ENCODE measurements at places on chromosomes 3 and 15. TPM values are rescaled to one million over a fixed set of nuclear protein-coding genes. Genes with fewer than 3 reads are reported as not detected.

Gene GOLGA8S
- 0.31 TPM for total RNA-seq

Gene CPB1
- total RNA-seq, result not detected

Gene ERICH6
- not detected for total RNA-seq

Gene SERINC4
- total RNA-seq, result not detected

Gene SNX22
- total RNA-seq, result 11.9 TPM

DNA sequence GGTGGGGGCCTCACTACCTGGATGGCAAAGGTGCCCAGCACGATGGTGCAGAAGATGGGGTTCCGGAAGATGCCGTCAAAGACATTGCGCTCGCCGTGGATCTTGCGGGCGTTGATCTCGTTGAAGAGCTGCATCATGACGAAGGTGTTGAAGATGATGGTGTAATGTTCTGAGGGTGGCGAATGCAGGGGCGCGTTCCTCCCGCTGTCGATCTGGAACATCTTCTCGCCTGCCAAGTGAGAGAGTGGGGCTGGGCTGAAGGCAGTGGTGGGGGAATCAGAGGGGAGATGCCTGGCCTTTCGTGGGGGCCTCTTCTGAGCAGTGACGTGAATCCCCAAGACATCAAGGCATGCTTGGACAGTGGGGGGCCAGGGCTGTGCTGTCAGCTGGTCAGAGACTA, 19.6 kb upstream of the SEC13 start:
- H3K27me3 ChIP-seq, result no peaks in the 10 kb centered on the region
- no peaks in the 10 kb centered on the region for H3K36me3 ChIP-seq
- no peak for DNase-seq
- no peak overlapping the region for H3K27ac ChIP-seq
- H3K4me1 ChIP-seq, result no peaks in the 10 kb centered on the region
- no peak overlapping the region for H3K4me3 ChIP-seq

DNA sequence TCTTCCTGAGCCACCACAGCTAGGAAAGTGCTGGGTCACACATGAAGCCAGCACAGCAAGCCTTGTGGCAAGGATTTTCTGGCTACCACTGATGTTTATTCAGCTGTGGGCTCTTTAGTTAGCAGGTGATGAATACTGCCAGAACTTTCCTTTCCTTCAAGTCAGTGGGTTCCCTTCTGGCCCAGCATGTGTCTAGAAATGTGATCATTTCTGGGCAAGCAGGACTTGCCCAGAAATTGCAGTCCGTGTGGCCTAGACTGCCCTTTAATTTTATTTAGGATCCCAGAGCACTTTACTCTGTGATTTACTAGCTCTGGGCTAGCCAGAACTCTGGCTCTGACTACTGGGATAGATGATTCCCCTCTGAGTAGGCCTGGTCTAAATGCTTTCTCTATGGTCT, 397.5 kb downstream of the ZIC4 start:
- H3K36me3 ChIP-seq, result no peaks in the 10 kb centered on the region
- no peak overlapping the region for H3K27ac ChIP-seq
- no peaks in the 10 kb centered on the region for H3K27me3 ChIP-seq
- no peaks in the 10 kb centered on the region for H3K4me1 ChIP-seq
- no peak overlapping the region for H3K4me3 ChIP-seq
- DNase-seq, result no peak

DNA sequence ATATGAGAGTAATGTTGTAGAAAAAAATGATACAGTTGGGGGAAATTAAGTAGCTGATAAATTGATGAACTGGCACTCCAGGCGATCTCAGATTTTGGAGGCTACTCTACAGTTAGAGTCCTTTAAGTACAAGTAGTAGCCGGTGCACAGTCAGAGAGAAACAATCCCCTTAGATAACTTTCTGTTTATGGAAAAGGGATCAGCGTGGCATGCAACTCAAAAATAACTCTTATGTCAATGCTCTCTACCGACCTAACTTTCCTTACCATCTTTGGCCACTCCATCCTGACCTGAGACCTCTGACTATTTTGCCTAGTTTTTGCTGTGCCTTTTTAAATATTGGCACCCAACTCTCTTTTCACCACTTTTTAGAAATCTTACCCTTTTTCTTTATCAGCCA, 299.6 kb downstream of the UNC13C start:
- no peak overlapping the region for H3K27ac ChIP-seq
- no peaks in the 10 kb centered on the region for H3K36me3 ChIP-seq
- H3K27me3 ChIP-seq, result no peaks in the 10 kb centered on the region
- H3K4me1 ChIP-seq, result no peaks in the 10 kb centered on the region
- H3K4me3 ChIP-seq, result no peak overlapping the region
- DNase-seq, result no peak

DNA sequence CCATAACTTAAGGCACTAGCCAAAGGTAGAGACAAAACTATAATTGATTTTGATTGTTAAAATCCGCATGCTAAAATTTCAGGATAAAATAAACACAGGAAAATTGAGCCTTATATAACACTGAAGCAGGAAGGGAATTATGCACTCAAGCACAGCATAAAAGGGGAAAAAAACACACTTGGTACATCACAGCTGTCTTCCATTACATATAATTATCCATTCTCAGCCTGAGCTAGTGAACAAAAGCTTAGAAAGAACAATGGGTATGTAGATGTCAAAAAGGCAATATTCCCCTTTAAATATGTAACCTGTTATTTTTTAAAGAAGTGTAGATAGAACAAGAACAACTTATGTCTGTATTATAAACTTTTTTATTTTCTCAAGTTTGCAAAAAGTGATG, 899.2 kb downstream of the ROBO1 start:
- no peak for DNase-seq
- no peak overlapping the region for H3K27ac ChIP-seq
- H3K27me3 ChIP-seq, result no peaks in the 10 kb centered on the region
- no peaks in the 10 kb centered on the region for H3K36me3 ChIP-seq

DNA sequence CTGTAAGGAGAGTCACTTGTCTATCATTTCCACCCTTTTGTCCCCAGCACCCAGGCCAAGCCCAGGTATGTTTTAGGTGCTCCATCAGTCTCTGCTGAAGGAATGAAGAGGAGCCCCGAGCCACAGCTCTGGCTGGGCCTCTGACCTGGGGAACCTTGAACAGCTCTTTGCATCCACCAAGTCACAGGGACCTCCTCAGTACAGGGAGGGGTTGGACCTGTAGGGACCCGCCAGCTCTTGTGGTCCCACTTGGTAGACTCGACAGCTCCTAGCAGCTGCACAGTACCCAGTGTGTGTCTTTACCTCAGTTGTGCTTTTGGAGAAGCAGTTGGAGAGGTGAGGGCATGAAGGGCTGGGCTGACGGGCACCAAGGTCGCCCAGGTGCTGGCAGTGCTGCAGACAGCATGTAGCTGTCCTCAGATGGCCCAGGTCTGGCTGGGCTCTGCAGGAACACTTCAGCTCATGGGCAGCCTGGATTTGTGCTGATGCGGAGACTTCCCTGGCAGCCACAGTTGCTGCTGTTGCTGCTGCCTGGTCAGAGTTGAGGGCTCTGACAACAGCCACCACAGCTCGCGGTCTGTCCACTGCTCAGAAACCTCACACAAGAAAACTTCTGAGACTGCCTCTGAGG, 123.6 kb downstream of the CACNA1D start:
- no peaks in the 10 kb centered on the region for H3K36me3 ChIP-seq
- no peaks in the 10 kb centered on the region for H3K27me3 ChIP-seq
- DNase-seq, result no peak
- H3K4me1 ChIP-seq, result no peaks in the 10 kb centered on the region
- H3K27ac ChIP-seq, result no peak overlapping the region

- peak; percentile 54 for DNase-seq
- H3K27ac ChIP-seq, result peak overlapping the region; percentile 2
- H3K4me1 ChIP-seq, result no peaks in the 10 kb centered on the region
- no peaks in the 10 kb centered on the region for H3K27me3 ChIP-seq
These were observed 47.7 kb downstream of the PXYLP1 start for GRCh38 chr3:141279077-141279967.

DNA sequence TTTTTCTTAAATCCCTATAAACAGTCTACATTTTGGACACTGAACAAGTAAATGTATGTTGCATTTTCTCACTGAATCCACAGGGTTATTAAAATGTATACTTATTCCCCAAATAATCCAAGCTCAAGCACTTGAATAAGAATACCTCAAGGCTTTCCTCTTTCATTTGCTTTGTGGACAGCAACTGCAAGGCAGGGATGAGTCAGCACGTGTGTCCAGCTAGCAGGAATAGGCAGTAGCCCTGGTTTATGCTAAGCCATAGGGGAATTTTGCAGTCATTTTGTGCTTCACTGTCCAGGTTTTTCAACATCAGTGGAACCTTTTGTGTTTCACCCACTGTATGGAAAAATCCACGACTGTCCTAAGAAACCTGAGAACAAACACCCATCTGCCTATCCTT, 96.7 kb upstream of the KCNMB2 start:
- no peak overlapping the region for H3K27ac ChIP-seq
- no peak overlapping the region for H3K4me3 ChIP-seq
- no peaks in the 10 kb centered on the region for H3K36me3 ChIP-seq
- DNase-seq, result no peak
- no peaks in the 10 kb centered on the region for H3K27me3 ChIP-seq
- peaks cover 3% of the 10 kb centered on the region for H3K4me1 ChIP-seq

- H3K4me1 ChIP-seq, result peaks cover 46% of the 10 kb centered on the region
- no peak overlapping the region for H3K27ac ChIP-seq
- H3K27me3 ChIP-seq, result no peaks in the 10 kb centered on the region
- no peak for DNase-seq
- H3K4me3 ChIP-seq, result no peak overlapping the region
These were observed 93.4 kb downstream of the XXYLT1 start for GRCh38 chr3:195177422-195178123.

DNA sequence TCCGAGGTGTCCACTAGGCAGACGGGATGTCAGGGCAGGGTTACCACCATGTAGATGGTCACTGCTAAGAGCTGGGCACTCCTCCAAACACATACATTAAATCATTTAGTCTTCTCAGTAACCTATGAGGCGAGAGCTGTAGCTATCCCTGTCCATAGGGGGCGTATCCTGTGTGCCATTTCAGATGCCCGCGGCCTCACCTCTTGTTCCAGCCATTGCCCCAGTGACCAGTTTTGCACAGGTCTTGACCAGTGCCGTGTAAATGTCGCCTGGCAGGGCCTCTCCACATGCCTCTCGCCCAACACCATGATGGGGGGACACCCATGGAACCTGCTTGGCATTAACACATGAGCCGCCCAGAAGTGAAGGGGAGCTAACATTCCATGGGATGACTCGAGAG, 20.8 kb upstream of the SRP14 start:
- H3K27me3 ChIP-seq, result no peaks in the 10 kb centered on the region
- H3K36me3 ChIP-seq, result no peaks in the 10 kb centered on the region
- no peak overlapping the region for H3K27ac ChIP-seq
- DNase-seq, result no peak
- H3K4me1 ChIP-seq, result no peaks in the 10 kb centered on the region

- H3K4me1 ChIP-seq, result no peaks in the 10 kb centered on the region
- no peaks in the 10 kb centered on the region for H3K27me3 ChIP-seq
- H3K4me3 ChIP-seq, result peak within 1 kb of the TSS; percentile 27
- no peaks in the 10 kb centered on the region for H3K36me3 ChIP-seq
- peak within 1 kb of the TSS; percentile 85 for H3K27ac ChIP-seq
These were observed at the start of gene MAP4 for GRCh38 chr3:48016301-48016973. Gene MAP4, minus strand, starts transcription at chr3:48016416. Its CDS starts 17,556 bp downstream, at chr3:47998860.

GRCh38 chr15:43292375-43293078, 25.8 kb upstream of the TGM5 start:
- no peaks in the 10 kb centered on the region for H3K27me3 ChIP-seq
- H3K4me3 ChIP-seq, result no peak overlapping the region
- H3K36me3 ChIP-seq, result no peaks in the 10 kb centered on the region
- no peaks in the 10 kb centered on the region for H3K4me1 ChIP-seq
- no peak overlapping the region for H3K27ac ChIP-seq
- no peak for DNase-seq

GRCh38 chr15:59377924-59378323, 5.3 kb upstream of the MYO1E start:
- no peaks in the 10 kb centered on the region for H3K4me1 ChIP-seq
- no peaks in the 10 kb centered on the region for H3K36me3 ChIP-seq
- H3K27me3 ChIP-seq, result no peaks in the 10 kb centered on the region
- H3K4me3 ChIP-seq, result no peak overlapping the region
- no peak for DNase-seq

GRCh38 chr3:124407260-124407659, 323.0 kb upstream of the UMPS start:
- DNase-seq, result no peak
- no peak overlapping the region for H3K27ac ChIP-seq
- H3K36me3 ChIP-seq, result no peaks in the 10 kb centered on the region
- no peaks in the 10 kb centered on the region for H3K27me3 ChIP-seq

GRCh38 chr3:114336122-114336697, 42.4 kb downstream of the TIGIT start:
- no peak overlapping the region for H3K27ac ChIP-seq
- H3K4me1 ChIP-seq, result no peaks in the 10 kb centered on the region
- no peak for DNase-seq
- peaks cover 19% of the 10 kb centered on the region for H3K36me3 ChIP-seq

GRCh38 chr3:33001889-33002288, 50.4 kb downstream of the CCR4 start:
- no peaks in the 10 kb centered on the region for H3K4me1 ChIP-seq
- H3K27ac ChIP-seq, result no peak overlapping the region
- no peak for DNase-seq
- no peak overlapping the region for H3K4me3 ChIP-seq

GRCh38 chr3:122577409-122578031, at the start of gene PARP15:
Gene PARP15, plus strand, starts transcription at chr3:122577650. Its CDS starts 18 bp downstream, at chr3:122577668.
- H3K27ac ChIP-seq, result no peak within 1 kb of the TSS
- H3K4me1 ChIP-seq, result no peaks in the 10 kb centered on the region
- H3K27me3 ChIP-seq, result no peaks in the 10 kb centered on the region
- DNase-seq, result no peak
- H3K4me3 ChIP-seq, result peak within 1 kb of the TSS; percentile 61

DNA sequence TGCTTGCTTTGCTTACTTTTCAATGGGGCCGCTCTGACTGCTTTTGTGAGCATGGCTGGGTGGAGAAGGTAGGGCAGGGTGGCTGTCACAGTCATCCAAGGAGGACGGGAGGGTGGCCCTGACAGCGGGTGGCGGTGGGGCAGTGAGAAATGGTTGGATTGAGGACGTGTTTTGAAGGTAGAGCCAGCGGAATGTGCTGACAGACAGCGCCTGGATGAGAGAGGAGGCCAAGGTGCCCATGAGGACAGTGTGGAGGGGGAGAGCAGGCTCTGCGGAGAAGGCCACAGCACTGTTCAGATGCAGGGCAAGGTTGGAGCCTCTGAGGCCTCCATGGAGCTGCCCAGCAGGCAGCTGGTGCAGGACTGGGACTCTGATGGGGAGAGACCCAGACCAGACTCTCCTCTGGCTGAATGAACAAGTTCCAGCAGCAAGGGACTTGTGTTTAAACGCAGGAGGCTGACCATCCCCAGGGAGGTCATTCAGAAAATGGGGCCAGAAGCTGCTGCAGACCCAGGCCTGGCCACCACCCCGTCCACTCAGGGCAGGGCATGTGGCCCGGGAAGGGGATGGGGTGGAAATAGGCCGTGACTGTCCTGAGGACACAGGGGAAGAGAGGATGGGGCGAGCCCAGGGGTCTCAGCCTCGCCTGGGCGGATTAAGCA, 120.3 kb upstream of the PRR20G start:
- H3K4me3 ChIP-seq, result no peak overlapping the region
- H3K4me1 ChIP-seq, result no peaks in the 10 kb centered on the region
- DNase-seq, result no peak
- no peak overlapping the region for H3K27ac ChIP-seq
- H3K27me3 ChIP-seq, result no peaks in the 10 kb centered on the region
- no peaks in the 10 kb centered on the region for H3K36me3 ChIP-seq
